Liver (tissue), 10 donors: ENCODE measurements at places on chromosomes 1 and 21.

GRCh38 chr1:201255479-201256362 lies 27.6 kb upstream of the PKP1 start:
- no peak for DNase-seq

DNA sequence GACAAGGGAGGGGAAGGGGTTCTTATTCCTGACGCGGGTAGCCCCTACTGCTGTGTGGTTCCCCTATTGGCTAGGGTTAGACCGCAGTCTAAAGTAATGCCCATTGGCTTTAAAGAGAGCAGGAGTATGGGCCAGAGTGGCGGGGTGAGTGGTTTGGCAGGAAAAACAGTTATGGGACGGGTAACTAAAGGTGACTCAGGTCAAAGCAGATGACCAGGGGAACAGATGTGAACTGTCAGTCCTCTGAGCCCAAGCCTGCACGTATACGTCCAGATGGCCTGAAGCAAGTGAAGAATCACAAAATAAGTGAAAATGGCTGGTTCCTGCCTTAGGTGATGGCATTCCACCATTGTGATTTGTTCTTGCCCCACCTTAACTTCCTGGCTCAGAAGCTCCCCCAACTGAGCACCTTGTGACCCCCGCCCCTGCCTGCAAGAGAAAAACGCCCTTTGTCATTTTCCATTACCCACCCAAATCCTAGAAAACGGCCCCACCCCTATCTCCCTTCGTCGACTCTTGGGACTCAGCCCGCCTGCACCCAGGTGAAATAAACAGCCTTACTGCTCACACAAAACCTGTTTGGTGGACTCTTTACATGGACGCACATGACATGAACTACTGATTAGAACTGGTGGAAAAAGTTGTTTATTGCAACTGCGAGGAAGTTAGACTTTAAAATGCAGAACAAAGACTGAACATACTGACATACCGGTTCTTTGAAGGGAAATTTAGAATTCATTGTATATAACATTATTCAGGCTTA lies 758 bp upstream of the ATAD3B start:
- peak; percentile 41 for DNase-seq

- no peak for DNase-seq
Measured at GRCh38 chr21:34915364-34915841, 133.7 kb downstream of the RUNX1 start.

DNA sequence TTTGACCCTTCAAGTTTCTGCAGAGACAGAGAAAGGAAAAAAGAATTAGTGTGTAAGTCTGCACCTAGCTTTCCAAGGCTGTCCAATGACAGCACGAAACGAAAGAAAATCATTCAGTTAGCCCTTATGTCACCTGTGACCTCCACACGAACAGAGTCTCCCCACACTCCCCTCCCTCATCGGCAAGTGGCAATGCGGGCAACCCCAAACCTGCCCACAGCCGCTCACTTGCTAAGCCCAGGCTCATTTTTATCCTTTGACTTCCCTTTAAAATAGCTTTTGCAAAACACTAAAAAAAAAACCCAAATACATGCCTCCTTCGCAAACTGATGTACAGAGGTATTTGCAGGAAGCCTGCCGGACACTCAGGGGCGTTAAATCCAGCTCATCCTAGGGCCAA lies 10.3 kb downstream of the RCC2 start:
- no peak for DNase-seq

DNA sequence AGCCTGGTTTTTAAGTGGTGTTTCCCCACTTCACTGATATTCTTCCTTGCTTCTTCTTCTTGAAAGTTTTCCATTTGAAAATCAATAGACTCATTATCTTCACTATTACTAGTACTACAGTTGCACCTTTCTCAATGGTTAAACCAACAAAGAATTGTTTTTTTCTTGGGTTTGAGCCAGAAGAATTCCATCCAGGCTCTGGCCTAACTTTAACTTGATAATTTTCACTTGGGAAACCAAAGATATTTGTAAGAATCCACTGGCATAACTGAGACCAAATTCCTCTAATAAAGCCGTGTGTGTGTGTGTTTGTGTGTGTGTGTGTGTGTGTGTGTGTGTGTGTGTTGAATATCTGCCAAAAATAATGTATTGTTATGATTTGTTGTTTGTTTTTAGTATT lies 103.2 kb downstream of the SGIP1 start:
- no peak for DNase-seq

DNA sequence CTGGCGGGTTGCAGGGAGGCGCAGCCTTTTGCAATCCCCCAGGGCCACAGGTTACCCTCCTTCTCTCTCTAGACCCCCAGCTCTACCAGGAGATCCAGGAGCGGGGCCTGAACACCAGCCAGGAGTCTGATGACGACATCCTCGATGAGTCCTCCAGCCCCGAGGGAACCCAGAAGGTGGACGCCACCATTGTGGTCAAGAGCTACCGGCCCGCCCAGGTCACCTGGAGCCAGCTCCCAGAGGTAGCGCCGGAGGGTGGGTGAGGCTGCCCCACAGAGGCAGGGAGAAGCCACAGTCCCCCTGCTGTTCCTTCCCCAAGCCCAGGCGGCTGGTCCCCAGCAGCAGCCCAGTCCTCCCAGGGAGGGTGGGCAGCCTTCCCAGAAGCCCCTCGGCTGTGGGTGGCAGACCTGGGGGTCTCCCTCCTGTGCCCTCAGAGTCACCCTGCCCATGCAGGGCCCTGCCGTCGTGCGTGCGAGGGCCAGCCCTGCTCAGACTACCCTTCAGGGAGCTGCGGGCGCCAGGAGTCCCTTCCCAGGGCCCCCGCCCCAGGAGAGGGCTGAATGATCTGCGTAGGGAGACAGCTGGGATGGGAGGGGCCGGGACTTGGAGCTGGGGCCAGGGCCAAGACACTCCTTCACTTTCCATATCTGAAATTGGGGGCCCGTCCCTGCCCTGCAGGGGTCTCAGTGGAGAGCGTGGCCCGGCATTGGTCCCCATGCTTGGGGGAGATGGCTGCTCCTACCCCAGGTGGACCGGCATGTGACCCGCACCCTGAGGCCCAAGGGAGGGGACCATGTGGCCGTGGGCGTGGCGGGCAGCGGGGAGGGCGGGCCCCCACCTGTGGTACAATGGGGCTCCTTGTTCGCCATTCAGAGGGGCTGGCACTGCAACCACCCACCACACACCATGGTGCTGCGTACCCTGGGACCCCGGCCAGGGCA lies 12.9 kb downstream of the ARHGEF16 start:
- DNase-seq, result no peak

- no peak for DNase-seq
Measured at GRCh38 chr1:220906561-220907334, 27.5 kb downstream of the HLX start.

GRCh38 chr1:195591917-195592672 lies 1016.1 kb downstream of the KCNT2 start:
- DNase-seq, result no peak

DNA sequence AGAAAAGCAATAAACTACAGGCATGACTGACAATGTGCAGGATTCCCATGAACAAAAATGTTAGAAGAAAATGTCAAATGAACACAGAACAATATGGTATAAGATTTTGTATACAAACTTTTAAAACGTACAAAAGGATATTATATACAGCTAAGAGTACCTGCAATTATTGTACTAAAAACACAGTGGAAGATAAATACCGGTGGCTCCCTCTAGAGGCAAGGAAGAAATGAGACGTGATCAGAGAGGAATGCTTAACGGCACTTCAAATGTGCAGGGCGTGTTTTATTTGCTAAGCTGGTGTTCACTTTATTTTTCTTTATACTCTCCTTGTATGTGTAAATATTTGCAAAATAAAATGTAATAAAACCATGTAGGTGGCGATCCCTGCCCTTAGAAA lies 191.8 kb upstream of the SAMSN1 start:
- no peak for DNase-seq

- DNase-seq, result no peak
Measured at GRCh38 chr1:85952460-85952859, 204.1 kb downstream of the COL24A1 start.

- peak; percentile 79 for DNase-seq
Measured at GRCh38 chr1:6440198-6441126, 15.9 kb downstream of the ESPN start.

- DNase-seq, result no peak
Measured at GRCh38 chr1:168918860-168919741, 187.4 kb upstream of the ATP1B1 start.

DNA sequence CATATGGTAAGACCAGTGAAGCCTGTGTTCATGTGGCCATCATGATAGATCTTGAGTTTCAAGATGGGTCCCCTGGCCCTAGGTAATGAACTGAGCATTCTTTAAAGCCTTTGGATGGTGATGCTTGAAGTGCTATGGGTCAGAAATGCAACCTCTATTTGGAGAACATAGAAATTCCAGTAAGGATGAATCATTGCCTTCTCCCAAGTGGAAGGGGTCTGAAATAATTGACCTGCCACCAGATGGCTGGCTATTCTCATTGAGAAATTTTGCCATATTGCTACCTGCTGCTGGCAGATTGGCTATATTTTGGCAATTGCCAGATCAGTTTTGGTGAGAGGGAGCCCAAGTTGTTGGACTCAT lies 739 bp upstream of the IFI6 start:
- no peak for DNase-seq

GRCh38 chr1:4396551-4396950 lies 257.9 kb upstream of the AJAP1 start:
- DNase-seq, result no peak

GRCh38 chr1:21939650-21940374 lies 2.7 kb upstream of the HSPG2 start:
- DNase-seq, result peak; percentile 61

GRCh38 chr21:46319186-46319585 lies 4.5 kb downstream of the C21orf58 start:
- DNase-seq, result peak; percentile 55

DNA sequence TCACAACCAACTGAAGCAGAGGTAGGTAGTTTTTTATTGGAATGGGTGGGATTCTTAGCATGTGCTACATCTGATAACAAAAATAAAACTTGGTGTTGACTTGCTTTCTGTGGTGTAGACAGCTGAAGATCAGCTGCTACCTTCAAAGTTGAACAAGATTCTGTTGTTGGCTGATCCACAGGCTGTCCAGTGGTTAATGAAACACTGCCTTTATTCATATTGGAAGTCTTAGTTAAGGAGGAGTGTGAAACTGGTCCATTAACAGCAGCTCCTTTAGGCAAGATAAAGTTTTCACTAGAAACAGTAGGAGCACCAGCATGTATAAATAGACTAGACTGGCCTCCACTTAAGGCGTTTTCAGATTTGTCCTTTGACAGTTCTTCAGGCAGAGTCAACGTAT lies 81.1 kb downstream of the ZNF644 start:
- DNase-seq, result no peak

DNA sequence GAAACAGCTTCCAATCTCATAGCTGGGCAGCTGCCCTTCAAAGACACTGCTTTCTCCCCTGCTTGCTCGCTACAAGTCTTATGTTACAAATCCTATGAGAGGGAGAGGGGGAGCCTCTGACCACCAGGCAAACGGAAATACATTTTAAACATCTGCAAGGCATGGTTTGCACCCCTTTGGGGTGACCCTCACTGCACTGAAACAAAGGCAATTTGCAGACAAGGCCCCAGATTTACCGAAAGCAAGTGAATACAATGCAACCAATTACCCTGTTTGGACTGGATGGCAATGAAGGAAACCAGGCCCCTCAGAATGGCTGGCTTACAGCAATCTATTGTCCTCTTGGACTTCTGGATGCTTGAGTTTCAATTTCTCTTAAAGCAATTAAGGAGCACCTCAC lies 11.8 kb upstream of the ATP13A2 start:
- DNase-seq, result no peak
